Thymus (tissue), 14 donors: ENCODE measurements at places on chromosomes 5 and 9.
A peak's percentile ranks its signal among the peaks of the same experiment; 100 is the strongest.

GRCh38 chr9:95131023-95131943, 186.2 kb downstream of the FANCC start:
- DNase-seq, result peak; percentile 58

DNA sequence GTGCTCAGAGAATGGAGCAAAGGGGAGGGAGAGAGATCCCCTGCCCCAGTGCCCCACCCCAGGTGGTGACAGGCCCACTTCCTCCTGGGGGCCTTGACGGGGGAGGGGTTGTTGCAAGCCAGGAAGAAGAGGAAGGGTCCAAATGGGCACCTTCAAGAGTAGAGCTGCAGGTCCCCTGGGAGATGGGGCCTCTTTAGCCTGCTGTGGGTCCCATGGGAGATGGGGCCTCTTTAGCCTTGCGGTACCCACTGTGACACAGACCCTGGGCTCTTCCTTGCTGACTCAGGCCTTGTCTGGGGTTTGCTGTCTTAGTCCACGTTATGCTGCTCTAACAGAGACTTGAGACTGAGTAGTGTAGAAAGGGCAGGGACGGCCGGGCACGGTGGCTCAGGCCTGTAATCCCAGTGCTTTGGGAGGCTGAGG, 9.6 kb upstream of the TOR4A start:
- no peak for DNase-seq

DNA sequence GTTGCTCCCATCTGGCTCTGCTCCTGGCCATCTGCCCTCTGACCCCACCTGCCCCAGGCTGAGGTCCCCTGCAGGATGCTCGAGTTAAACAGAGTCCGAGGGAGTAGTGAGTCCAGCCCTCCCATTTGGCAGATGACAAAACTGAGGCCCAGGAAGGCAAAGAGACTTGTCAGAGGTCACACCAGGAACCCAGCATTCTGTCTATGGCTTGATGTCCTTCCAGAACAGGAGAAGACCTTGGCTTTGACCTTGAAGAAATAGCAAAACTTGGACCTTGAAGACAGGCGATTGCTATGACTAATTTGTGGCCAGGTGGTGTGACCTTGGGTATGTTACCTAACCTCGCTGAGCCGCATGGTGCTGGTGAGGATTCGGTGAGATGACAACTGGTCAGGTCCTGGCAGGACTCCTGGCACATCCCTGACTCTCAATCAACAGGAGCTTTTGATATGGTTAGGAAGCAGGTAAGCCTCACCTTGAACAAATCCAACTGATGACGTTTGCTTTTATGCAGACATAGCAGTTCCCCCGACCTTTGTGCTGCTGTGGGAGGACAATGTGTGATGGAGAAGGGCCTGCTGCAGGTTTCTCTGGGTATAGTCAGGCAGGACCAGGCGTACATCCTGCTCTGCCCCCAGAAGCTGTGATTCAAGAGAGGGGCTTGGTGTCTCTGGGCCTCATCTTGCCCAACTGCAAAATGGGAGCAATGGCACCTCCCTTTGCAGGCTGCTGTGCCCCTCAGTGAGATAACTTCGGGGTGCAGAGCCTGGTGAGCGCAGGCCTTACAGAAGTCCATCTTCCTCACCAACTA, 198.7 kb downstream of the C9orf50 start:
- no peak for DNase-seq

DNA sequence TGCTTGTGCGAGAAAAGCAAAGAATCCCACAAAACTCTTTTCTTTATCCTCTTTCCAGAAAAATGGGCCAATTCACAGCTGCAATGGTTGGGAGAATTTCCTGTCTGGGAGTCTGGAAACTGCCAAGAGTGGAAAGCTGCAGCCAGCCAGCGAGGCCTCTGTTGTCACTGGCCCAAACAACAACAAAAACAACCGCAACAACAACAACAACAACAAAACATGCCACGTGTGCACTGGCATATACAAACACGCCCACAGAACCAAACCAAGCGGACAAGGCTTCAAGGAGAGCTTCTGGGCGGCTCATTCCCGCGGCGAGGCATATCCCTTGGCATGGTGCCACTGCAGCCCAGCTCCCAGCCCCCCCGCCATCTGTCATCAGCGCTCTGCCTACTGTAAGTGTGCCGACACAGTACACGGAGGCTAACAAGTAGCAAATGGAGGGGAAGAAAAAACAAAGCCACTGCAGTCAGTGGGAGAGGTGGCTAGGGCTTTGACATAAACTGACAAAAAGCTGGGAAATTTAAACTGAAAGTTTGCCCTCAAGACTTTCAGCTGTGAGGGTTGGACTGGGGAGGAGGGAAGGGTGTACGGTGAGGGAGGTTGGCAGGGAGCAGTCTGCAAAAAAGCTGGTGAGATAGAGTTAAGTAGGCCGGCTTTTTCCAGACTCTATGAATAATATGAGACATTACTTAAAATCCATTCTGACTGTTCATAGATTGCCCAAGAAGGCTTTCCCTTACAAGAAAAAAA, 165.0 kb upstream of the ZNF462 start:
- no peak for DNase-seq

DNA sequence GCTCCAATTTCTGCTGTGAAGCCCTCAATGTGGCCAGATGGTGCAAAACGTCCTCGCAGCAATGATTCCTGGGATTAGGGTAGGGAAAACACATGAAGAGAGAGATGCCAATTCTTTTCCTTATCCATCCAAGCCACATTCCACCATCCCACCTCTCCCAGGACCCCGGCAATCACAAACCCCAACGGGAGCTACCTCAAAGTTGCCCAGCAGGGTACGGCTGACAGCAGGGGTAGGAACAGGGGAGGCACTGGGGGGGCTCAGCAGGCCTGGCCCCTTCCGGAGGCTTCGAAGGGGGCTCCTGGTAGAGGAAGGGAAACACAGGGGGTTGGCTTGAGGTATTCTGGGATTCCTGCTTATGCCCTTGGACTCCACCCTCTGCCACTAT, 3.4 kb upstream of the STOML2 start:
- no peak for DNase-seq
